ENCODE measurements at places on chromosomes 7 and 10.

DNA sequence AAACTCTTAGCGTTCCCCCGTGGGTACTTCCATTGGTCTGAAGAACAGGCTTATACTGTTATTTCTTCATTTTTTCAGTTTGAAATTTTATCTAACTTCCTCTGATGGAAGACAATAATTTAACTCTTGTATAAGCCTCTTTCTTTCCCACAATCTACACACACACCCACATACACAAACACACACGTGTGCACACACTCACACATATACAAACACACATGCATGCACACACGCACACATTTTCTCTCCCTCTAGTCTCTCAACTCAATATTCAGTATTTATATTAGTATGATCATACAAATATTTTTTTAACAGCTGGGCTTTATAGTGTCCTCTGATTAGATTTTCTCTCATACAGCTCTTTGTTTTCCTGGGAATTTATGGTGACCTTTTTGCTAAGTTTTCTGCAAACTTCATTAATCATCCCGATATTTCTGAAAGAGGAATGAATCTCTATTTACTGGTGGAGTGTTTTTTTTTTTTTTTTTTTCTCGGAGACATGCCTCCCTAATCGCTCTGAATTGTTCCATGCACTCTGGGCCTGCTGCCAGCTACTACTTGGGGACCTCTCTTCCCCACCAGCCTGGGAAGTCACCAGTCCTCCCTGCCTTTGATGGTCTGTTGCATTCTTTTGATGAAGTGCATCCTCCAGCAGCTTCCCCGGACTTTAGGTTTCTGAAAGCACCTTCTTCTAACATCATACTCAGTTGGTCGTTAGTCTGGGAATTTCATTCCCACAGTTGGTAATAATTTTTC lies 75.5 kb downstream of the ZNF777 start:
- DNase-seq = no peak

DNA sequence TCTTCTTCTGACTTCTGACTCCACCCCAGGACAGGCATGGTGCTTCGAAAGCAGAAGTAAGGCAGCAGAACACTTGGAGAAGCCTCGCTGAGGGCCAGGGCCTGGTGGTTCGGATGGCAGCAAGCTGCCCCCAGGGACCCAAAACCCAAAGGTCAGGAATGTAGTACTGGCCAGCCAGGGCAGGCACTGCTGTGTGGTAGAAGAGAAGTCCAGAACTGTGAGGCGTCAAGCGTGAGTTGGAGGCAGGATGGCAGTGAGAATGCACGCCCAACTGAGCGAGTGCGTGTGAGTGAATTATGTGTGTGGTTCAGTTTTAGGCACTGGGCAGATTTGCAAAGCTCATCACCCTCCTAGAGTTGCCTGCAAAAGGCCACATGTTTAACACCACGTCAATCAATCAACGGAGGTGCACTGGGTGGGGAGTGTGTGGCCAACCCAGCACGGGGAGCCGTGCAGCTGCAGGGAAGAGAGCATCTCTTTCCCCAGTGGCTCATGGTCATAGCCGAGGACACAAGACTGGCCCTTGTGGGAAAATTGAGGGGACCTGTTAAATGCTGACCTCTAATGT lies 144.3 kb downstream of the KCNMA1 start:
- no peak for DNase-seq

GRCh38 chr7:157568106-157568769 lies 231.4 kb downstream of the DNAJB6 start:
- DNase-seq = no peak

- no peak for DNase-seq
Measured at GRCh38 chr10:131444286-131444685, 132.8 kb upstream of the TCERG1L start.

GRCh38 chr7:137329411-137329810 lies 14.1 kb downstream of the PTN start:
- DNase-seq = no peak
